Germinal center (tissue), 1 donor: ENCODE measurements at places on chromosomes 1 and 21.

GRCh38 chr1:21955058-21955457 lies 17.9 kb upstream of the HSPG2 start:
- DNase-seq: no peak

DNA sequence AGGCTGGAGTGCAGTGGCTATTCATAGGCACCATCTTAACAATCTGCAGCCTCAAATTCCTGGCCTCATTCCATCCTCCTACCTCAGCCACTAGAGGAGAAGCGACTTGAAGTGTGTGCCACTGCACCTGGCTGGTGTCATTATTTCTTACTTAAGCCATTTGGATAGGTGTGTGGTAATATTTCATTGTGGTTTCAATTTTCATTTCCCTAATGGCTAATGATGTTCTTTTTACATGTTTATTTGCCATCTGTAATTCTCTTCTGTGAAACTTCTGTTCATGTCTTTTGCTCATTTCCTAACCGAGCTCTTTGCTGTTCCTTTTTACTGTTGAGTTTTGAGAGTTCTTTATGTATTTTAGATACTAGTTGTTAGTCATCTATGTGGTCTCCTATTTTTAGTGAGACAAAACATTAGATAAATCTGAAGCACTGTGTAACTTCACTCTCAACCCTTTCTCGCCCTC lies 66.8 kb downstream of the SLC27A3 start:
- no peak for DNase-seq

DNA sequence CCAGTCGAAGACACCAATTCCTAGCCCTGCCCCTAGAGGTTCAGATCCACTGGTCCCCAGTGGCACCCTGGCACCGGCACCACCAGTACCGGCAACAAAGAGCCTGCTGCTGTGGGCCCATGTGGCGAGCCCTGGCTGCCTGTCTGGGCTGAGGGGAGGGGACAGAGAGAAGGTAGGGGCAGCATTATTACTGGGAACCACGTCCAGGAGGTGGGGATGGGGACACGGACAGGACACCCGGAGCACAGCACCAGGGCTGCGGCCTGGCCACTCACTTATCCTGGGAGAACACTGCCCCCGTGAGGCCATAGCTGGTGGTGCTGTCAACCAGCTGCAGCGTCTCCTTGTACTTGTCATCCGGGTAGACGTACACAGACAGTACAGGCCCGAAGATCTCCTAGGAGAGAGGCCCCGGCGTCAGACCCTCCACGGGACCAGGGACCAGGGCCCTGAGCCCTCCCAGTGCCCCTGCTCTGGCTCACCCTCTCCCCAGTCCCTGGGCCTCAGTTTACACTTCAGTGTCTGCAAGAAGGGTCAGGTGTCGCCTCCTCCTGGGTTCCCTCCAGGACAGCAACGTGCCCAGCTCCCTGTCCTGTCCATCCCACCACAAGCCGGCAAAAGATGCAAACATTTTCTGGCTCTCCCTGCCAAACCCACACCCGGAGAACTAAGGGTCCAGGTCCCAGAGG lies 15.8 kb upstream of the TAS1R2 start:
- DNase-seq: peak; percentile 76

GRCh38 chr1:25066256-25066655 lies 136.2 kb upstream of the RUNX3 start:
- DNase-seq: no peak

GRCh38 chr1:25907601-25908000 lies 1.4 kb upstream of the STMN1 start:
- no peak for DNase-seq

- DNase-seq: no peak
Observed at GRCh38 chr1:91736715-91737615, 149.0 kb downstream of the TGFBR3 start.

GRCh38 chr1:154304664-154305337 lies 16.1 kb upstream of the AQP10 start:
- no peak for DNase-seq

GRCh38 chr1:31624731-31625514 lies 7.4 kb downstream of the HCRTR1 start:
- DNase-seq: no peak

- no peak for DNase-seq
Observed at GRCh38 chr1:81349194-81349965, 451.4 kb upstream of the ADGRL2 start.

DNA sequence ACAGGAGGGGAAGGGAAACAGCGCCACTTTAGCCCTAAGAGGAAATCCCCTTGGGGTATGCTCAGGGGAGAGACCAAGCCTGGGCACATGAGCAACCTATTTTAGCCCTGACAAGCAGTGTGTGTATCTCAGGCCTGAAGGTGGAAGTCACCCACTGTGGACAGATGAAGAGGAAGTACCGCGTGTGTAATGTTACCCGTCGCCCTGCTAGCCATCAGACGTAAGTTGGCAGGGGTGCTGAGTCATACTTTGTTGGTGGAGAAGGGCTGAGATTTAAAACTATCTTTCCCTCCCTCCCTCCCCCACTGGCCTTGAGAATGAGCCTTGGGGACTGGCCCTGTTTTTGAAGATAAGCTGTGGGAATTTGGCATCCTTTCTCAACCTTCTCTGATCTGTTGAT lies 11.2 kb downstream of the AGO1 start:
- DNase-seq: peak; percentile 81

GRCh38 chr1:76546354-76546933 lies 320.8 kb upstream of the ST6GALNAC5 start:
- DNase-seq: no peak

- DNase-seq: no peak
Observed at GRCh38 chr21:34834852-34835501, 166.2 kb downstream of the CLIC6 start.

- DNase-seq: peak; percentile 75
Observed at GRCh38 chr1:214328770-214329469, 48.0 kb downstream of the SMYD2 start.

DNA sequence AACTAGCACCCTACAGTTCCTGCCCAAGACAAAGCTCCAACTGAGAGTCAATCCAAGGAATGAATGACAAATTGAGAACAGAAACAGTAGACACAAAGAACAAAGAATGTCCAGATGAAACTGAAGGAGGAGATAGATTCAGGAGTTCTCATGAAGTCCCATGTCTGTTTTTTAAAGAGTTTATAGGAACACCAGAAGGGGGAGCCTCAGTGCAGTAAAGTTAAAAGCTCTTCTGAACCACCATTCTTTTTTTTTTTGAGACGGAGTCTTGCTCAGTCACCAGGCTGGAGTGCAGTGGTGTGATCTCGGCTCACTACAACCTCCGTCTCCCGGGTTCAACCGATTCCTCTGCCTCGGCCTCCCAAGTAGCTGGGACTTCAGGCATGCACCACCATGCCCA lies 323.6 kb downstream of the MRPL39 start:
- peak; percentile 14 for DNase-seq

GRCh38 chr1:39183503-39184353 lies 20.8 kb upstream of the MACF1 start:
- peak; percentile 42 for DNase-seq

- DNase-seq: no peak
Observed at GRCh38 chr1:184743062-184743756, 11.4 kb downstream of the EDEM3 start.

DNA sequence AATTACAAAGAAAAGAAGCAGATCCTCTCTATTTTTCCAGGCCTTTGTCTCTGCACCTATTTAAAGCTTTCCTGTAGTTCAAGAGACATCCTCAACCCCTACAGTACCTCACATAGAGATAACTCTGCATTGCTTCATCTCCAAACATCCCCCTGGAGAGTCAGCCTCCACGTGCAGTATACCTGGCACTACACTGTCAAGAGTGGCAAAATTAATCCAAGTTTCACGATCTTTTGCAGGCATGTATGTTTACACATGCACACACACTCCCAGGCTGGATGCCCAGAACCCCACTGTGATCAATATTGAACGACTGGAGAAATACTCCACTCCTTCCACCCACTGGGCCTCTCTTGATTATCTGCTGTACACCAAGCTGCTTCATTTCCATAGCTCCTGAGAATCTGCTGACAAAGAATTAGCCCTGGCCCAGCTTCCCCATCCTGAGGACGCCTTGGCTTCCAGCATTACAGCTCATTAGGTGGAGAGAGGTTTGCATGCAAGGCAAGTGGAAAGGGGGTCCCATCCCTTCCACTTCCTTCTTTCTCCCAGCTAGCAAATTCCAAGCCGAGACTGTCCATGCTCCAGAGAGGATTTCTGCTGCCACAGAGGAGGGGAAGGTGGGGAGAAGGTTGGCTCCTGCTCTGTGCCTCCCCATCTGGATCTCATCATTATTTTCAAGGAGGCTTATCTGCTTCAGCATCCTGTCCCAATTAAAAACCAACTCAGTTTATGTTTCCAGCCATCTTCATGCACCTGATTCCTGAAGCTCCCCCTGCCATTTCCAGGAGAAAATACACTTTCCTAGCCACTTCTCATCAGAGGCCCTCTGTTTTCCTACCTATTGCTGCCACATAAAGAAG lies 66.5 kb upstream of the GOLT1A start:
- no peak for DNase-seq

GRCh38 chr1:236998546-236998945 lies 5.7 kb downstream of the MT1HL1 start:
- no peak for DNase-seq

GRCh38 chr1:26285366-26286063 lies 5.6 kb downstream of the SH3BGRL3 start:
- DNase-seq: peak; percentile 42

- no peak for DNase-seq
Observed at GRCh38 chr1:99139876-99140275, 124.4 kb upstream of the PLPPR4 start.

DNA sequence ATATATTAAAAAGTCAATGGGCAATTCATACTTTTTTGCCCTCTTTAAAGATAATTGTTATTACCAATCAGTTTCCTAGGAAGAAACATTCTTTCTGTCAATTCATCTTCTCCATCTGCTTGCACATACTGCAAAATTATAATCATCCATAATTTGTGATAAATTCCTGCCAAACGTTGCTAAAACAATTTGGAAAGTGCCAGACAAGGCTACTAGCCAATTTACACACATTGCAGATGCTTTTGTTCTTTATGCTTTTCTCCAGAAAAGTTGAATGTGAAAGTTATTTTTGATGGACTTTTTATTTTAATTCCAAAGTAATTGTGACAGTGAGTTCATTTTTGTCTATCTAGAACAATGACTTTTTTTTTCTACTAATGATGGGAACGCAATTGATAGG lies 992.8 kb upstream of the ADGRL2 start:
- no peak for DNase-seq

- DNase-seq: peak; percentile 17
Observed at GRCh38 chr1:48227165-48228013, 4.9 kb downstream of the SLC5A9 start.

DNA sequence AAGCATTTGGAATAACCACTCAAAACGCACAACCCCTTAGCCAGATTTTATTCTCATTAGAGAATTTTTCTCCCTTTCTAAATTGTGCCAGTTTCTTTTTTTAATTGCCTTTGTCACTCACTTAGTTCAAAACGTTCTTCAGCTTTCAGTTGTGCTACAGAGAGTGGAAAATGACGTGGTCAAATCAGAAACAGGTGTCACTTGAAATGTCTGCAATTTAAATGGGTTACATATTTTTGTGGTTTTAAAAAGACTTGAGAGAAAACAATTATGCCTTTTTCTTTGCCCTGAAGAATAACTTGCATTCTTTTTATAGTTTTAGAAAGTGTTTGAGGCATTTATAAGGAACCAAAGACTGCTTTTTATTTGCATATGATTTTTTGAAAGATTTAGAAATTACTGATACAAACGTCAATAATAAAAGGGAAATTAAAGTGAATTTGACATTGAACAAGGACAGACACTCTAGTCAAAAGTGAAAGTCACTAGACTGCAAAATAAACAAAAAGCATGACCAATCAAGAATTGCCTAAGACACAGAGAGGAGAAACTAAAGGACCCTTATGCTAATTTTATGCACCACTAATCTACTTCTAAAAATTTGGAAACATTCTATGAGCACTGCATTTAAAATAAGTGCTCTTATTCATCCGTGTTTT lies 191.0 kb downstream of the TPR start:
- peak; percentile 18 for DNase-seq

DNA sequence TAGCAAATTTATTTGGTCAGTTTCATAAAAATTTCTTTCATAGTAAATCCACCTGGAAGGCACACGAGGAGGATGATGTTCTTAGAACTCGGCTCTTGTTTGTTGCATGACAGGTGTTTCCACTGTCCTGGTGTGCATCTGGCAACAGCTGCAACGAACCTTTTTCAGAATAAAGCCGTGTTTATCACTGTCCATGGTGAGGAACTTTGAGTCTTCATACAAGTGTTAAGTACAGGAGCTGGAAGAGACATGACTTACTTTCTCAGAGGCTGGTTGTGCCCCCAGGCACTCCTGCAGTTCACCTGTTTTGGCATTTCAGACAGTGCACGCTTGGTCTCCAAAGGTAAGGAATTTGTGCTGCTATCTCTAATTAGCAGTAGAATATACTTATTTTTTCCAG lies 97.1 kb downstream of the ADAMTS1 start:
- no peak for DNase-seq

DNA sequence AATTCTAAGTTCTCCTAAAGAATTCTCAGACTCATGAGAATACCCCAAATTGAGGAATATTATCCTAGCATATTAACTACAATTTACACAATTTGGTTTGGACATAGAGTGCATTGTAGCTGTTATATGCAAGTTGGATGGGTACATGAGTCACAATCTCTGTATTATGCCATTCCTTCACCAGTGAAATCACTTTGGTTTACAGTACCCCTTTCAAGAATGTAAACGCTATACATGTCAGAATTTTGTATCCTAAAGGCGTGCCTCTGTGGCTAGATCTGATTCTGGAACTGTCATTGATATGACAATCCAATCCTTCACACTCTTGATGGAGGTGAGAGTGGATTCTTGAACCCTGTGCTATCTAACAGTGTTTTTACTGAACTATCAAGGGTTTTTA lies 6.7 kb upstream of the IL10RB start:
- DNase-seq: no peak

- DNase-seq: no peak
Observed at GRCh38 chr1:31568895-31569595, 7.3 kb upstream of the TINAGL1 start.

DNA sequence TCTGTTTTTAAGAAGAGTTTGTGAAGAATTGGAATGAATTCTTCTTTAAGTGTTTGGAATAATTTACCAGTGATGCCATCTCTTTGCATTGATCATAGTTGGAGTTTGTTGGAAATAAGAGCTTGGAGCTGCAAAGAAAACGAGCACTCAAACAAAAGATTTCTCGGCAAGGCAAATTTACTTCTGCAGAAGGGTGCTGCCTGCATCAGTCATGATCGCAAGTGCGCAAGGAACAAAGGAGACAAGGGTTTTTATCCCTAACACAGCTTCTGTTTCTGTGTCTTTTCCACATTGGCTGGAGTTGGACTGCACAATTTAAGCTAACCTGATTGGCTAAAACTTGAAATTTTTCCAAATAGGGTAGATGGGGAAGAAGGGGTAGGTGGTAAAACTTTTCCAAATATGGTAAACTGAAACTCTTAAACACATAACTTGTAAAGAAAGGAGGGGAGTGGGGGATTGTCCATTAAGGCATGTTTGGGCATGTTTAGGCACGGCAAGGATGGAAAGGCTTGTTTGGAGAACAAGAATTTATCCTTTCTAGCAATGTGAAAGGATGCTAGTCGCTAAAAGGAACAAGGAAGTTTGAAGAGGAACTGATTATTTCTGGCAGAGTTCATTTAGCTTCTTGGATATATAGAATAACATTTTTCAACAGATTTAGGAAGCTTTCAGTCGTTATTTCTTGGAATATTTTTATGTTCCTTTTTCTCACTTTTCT lies 3.5 kb upstream of the AADACL4 start:
- DNase-seq: no peak
